ENCODE measurements at places on chromosomes 2 and 18.

DNA sequence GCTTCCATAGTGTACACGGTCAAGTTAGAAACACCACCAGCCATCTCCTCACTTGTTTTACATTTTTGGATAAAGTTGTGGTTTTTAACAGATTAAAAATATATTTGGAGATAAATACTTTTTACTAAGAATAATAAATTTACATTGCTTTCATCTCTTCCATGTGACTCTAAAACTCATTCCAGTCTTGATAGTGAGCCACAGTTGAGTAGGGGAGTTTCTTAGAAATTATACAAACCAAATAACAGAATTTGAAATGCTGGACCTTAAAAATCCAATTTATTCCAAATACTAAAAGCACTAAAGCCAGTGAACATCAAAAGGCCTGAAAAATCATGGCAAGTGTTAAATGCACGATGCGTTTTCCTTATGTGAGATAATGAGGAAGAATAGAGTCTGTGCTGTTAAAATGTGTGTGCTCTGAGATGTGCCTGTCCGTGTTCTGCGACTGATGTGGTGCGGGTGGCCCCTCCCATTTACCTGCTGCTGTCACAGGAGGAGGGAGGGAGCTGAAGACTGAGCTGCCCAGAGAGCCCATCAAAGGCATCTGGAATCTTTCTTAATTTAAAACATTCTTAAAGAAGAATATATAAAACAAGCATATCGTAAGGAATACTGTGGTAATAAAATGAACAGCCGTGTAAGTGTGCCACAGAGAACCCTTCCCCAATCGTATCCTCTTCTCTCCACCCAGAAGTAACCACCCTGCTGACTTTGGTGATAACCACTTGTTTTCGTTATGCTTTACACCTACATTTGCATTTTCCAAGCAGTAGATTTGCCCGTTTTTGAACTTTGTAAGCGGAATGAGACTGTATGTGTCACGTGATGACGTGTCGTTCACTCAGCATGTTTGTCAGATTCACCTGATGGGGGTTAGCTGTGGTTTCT lies 57.0 kb upstream of the TXNDC2 start:
- DNase-seq: no peak

GRCh38 chr2:42951263-42951938 lies 159.0 kb upstream of the HAAO start:
- no peak for DNase-seq

DNA sequence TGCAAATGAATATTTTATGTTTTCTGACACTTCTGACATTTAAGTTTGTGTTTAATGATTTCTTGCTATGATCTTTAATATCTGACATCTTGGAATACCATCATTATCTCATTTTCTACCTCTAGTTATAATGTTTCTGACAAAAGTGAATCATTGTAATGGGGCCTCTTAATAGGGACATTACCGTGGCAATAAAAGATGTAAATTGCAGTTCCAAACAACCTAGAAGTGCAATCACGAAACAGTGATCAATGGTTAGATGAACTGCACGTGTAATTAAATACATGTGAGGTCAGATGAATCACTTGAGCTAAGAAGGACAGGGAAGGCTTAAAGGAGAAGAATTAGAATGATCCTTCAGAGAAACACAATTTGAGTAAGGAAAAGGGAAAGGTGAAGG lies 1078.3 kb downstream of the DPP10 start:
- no peak for DNase-seq

DNA sequence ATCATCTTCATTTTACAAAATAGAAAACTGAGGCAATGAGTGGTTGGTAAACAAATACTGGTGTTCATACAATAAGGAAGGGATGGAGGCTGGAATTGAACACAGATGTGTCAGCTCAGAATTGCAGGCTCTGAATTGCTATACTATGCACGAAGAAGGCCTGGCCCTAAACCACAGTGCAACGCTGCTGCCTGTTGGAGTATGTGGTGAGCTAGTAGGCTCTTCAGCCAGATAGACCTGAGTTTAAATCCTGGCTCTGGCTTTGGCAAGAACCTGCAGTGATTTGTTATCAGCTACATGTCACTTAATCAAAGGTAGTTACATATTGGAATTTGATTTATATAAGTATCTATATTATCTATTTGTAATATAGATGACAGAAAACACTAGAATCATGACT lies 1602.4 kb upstream of the CELF4 start:
- no peak for DNase-seq

DNA sequence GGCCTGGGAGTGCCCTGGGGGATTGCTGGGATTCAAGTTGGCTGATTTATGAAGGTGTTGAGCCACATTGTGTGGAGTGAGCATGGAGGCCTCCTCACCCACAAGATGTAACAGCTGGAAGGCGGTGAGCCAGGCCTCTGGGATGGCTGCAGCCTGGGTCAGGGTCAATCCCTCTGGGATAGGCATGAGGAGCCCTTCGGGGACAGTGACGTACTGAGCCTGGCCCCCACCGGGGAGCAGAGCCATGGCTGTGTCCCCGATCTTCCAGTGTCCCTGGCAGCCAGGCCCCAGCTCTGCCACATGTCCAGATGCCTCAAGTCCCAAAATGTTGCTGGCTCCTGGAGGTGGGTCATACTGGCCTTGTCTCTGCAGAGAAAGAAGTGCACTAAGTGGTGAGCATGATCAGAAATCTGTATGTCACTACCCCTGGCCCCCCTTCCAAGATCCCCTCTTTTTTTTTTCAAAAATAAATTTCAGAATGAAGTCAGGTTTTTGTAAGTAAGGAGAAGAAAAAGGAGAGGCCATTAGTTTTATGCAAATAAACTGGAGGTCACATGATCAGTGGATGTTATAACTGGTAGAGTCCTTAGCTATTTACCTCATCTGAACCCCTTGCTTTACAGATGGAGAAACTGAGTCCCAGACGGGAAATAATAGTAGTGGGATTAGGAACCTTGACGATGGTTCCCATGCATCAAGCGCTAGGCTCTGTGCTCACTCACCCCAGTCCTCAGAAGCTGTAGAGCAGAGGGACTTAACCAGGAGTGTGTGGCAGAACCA lies 1.7 kb downstream of the TP53I3 start:
- DNase-seq: no peak
